ENCODE measurements at places on chromosomes 6 and 20.
A peak's percentile ranks its signal among the peaks of the same experiment; 100 is the strongest.

- DNase-seq, result peak; percentile 49
These were observed 61.8 kb upstream of the ADGRF1 start for GRCh38 chr6:47103931-47104330.

GRCh38 chr6:19865178-19865577, 28.0 kb downstream of the ID4 start:
- no peak for DNase-seq

GRCh38 chr20:6421321-6422248, 298.8 kb upstream of the FERMT1 start:
- DNase-seq, result no peak

DNA sequence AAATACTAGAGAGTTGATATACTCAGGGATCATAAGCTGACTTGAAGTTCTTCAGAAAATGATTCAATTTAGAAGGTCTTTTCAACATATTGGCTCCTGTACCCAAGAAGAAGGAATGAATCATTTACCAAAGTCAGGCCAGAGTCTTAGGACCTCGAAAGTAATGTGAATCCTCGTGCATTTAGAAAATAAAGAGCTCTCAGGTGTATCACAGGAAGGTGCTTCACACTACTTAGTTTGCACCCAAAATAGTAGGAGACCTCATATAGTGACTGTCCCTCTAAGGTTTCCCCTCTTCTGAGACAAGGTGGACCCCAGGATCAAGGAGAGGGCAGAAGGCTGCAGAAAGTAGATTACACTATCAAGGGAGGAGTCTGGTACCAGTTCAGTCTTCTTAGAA, 71.8 kb downstream of the F13A1 start:
- no peak for DNase-seq

DNA sequence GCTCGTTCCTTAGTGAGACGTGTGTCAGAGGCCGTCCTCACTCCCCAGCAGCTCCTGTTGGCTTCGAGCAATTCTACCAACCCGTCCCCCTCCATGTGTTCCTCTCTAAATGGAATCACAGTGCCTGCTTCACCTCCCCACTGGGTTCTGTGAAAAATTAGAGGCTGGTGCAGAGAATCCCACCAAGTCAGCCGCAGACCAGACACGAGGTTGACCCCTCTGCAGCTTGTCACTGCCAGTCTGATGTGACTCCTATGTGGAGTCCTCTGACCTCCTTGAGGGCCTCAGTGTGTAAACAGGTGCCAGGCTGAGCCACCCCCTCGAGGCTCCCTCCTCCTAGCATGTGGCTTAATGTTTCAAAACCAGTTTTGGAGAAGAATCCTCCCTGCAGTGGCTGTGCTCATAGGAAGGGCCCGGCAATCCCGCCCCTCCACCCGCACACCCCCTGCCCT, 12.6 kb upstream of the IRF4 start:
- no peak for DNase-seq

DNA sequence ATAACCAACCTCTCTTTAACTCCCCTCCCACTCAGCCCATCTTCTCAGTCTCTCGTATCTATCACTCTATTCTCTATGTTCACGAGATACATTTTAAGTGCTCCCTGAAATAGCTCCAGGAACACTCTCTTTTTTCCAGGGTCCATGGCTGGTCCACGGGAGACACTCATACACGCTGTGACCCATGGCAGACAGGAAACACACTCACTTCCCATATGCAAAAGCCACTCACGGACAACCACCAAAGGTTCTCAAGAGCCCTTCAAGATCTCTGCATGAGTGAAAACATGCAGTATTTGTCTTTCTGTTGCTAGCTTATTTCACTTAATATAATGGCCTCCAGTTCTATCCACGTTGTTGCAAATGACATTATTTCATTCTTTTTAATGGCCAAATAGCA, 71.4 kb upstream of the PCSK2 start:
- no peak for DNase-seq

DNA sequence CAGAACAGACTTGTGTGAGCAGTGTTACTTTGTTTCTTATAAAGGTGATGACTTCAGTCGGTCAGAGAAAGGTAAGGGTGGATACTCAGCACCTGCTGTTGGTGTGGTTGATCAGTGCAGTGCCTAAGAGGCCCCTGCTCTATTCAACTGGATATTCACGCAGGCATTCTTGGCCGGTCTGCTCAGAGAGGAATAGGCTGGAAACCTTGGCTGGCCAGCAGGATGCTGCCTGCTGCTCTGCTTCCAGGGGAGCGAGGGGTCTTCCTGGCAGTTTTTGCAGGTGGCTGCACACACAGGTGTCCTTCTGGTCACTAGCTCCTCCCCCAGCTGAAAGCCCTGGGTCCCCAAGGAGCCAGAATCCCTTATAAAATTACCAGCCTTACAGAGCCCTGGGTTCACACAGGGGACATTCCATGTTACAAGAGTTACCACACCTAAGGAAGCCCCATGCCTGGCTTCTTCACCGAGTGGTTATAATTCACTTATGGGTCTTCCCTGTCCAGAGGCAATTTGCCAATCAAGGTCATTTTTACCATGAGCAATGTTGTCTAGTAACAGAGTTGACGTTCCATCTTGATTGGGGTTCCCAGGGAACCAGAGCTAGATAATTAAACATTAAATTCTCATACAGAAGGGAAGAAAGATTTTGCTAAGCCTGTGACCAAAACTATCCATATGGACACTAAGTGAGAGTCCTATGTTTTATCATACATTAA, 16.4 kb downstream of the SYNJ2 start:
- DNase-seq, result no peak

DNA sequence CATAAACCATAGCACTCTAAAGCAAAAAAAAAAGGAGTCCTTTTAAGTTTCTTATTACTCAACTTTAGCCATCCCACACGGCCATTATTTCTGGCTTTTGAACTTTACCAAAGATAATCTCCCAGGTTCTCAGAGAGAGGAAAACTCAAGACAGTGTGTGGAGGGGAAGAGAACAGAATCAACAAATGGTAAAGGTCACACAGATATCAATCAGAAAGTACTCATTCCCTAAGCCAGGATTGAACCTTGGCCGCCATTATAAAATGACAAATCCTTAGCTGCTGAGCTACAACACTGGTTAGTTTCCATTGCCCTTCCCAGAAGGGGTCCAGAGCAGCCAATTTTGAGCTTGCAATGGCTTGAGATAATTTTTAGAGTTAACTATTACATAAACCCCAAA, 10.1 kb upstream of the TRIM38 start:
- DNase-seq, result no peak

GRCh38 chr6:562052-562676, 94.7 kb downstream of the HUS1B start:
- no peak for DNase-seq

DNA sequence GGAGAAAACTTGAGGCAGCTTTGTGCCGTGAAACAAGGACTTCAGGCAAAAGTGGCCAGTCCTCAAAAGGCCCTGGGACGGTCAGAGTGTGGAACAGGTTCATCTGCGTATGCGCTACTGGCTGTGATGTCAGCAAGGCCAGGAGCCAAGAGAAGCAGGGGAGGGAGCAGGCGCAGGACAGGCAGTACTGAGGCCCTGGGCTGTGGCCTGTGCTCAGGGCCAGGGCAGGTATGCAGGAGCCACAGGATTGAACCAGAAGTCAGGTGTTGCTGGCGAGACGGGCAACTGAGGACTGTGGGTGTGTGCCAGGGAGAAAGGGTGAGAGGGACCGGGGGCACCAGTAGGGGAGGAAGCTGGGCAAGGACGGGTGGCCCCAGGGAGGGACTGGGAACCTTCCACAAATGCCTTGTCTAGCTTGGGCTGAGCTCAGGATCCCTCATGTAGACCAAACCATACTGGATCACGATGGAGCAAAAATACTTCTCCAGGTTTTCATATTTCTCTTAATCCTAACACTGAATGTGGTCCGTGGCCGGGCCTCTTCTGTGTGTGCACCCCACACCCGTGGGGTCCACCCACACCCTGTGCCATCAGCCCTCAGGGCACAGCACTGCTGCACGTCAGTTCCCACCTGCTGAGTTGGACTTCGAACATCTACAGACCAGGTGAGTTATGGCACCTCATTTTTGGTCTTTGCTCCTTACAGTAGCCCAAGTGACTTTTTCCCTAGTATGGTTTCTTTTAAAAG, 46.9 kb downstream of the GINS1 start:
- DNase-seq, result no peak

DNA sequence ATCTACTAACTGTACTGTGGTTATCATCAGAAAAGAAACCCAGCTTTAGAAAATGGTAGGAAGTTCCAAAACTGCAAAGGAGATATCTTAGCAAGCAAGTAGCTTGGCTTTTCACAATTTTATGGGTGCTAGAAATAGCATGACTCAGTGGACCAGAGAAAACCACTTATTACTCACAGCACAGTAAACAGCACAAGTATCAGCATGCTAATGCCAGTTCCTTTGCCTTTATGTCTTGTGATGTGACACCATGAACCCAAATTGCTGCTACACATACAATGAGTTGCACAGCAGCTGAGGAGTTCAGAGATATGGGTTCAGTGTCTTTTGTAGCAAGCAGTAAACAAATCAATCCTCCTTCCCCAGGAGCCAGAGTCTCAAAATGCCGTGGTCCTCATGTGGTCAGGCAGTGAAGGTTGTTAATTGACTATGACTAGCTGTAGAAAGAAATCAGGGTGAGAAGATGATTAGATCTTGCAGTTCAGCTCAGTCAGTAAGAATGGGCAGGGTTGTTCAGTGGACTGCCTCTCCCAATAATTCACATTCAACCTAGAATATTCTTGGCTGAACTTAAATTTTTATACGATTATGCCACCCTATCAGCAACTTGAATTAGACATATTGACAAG, 73.3 kb downstream of the OPRM1 start:
- peak; percentile 33 for DNase-seq

GRCh38 chr20:35451295-35451694, 4.1 kb upstream of the CEP250 start:
- no peak for DNase-seq

DNA sequence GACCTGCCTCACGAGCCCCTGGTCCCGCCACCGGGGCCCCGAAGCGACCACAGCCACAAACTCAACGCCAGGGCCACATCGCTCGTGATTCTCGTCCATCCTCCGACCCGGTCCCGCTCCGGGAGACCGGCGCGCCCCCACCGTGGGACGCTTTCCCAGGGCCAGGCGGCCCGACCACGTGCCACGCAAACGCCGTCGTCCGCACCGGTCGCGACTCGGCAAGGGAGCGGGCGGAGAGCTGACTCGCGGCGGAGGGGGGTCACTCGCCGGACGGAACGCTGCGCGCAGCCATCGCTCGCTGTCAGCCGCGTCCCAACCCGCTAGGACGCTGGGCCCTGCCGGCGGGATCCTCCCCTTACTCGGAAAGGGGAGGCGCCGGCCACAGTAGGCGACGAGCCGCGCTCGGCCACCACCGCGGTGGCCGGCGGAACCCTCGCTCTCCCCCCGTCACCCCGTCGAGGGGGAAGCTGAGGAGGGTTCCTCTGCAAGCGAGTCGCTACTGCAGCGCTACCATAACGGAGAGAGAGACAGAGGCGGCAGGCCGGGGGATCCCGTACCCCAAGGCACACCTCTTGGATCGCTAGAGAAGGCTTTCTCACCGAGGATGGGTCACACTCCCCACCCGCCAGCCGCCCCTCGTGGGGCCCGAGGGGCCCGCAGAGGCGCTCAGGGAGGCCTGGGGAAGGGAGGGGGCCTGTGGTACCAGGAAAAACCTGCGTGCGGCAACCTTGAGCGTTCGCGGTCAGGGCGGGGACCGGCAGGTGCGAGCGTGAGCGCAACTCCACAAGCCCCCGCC, 511.8 kb upstream of the ZNF337 start:
- peak; percentile 5 for DNase-seq

GRCh38 chr20:62531046-62531838, 55.4 kb upstream of the GATA5 start:
- no peak for DNase-seq

DNA sequence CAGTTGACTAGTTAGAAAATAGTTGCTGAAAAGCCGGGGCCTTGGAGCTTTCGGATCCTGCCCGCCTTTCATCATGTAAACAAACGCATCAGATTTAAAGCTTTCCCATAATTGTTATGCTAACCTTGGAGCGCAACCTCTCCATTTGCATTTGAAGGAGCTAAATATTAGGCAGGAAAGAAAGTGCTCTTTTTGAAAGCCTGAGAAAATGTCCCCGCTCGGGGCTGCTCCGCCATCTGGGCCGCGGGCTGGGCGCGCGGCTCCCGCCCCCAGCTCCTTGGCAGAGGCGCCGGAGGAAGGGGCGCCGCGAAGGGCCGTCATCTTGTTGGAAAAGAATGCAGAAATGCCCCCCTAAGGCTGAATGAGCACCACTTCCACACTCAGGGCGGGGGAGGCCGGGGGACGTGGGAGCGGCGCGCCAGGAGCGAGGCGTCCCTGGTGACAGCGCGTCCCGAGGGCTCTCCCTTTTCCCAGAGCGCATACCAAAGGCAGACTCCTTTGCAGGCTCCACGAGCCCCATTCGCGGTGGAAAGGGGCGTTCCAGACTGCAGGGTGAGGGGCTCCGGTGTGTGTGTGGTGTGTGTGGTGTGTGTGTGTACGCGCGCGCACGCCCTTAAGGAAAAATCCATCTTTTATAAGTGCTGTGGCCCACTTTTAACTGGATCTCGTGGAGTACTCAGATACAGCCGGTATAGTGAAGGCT, 145.6 kb upstream of the ID4 start:
- no peak for DNase-seq

- DNase-seq, result no peak
These were observed 200.8 kb upstream of the RIN2 start for GRCh38 chr20:19557291-19557690.

DNA sequence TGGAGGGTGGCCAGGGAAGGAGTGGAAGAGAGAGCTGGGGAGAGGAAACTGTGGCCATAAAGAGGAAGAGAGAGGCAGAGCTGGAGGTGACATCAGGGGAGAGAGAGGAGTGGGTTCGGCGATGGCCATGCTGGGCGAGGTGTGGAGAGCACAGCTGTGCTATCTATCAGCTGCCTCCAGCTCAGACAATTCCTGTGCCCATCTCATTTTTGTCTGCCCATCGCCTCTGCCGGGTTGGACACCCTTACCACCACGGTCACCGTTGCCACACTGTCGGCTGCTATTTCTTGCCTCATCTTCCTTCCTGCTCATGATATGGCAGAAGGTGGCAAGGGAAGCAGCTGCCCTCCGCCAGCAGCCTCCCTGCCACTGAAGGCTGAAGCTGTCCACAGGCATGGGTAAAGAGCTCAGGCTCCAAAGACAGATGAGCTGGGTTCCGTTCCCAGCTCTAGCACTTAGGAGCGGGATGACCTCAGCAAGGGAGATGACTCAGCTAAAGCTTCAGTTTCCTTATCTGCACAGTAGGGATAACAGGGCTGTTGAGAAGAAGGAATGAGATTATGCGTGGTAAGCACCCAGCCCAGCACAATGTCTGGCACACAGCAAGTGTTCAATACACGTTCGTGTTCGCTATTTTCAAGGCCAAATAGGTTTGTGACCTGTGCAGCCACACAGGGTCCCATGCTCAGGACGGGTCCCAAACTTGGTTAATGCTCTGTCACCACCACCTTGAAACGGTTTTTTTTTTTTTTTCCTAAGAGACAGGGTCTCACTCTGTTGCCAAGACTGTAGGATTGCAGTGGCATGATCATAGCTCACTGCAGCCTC, 21.9 kb upstream of the TAF8 start:
- peak; percentile 96 for DNase-seq

- no peak for DNase-seq
These were observed 521 bp upstream of the RAD21L1 start for GRCh38 chr20:1225263-1225782.

- peak; percentile 58 for DNase-seq
These were observed 441.7 kb upstream of the JARID2 start for GRCh38 chr6:14804001-14804784.

GRCh38 chr6:107692351-107692750, 131.8 kb downstream of the SCML4 start:
- DNase-seq, result peak; percentile 94

GRCh38 chr20:4667371-4667773, 54.3 kb upstream of the PRND start:
- no peak for DNase-seq
